ENCODE measurements at places on chromosomes 12 and 14. TPM values are rescaled to one million over a fixed set of nuclear protein-coding genes. Genes with fewer than 3 reads are reported as not detected.

The ATXN2 gene
- total RNA-seq: 39.4 TPM

The AMN gene
- 0.17 TPM for total RNA-seq

GRCh38 chr12:104670439-104671408 lies 214.0 kb downstream of the CHST11 start:
- peak; percentile 22 for DNase-seq

The STXBP6 gene
- not detected for total RNA-seq

GRCh38 chr12:96068636-96069035 lies 33.2 kb upstream of the LTA4H start:
- DNase-seq: no peak

All from activated CD4-positive, alpha-beta memory T cell treated with anti-CD3 and anti-CD28 coated beads for 36 hours (primary cell).